ENCODE measurements at places on chromosomes 1 and 21.

DNA sequence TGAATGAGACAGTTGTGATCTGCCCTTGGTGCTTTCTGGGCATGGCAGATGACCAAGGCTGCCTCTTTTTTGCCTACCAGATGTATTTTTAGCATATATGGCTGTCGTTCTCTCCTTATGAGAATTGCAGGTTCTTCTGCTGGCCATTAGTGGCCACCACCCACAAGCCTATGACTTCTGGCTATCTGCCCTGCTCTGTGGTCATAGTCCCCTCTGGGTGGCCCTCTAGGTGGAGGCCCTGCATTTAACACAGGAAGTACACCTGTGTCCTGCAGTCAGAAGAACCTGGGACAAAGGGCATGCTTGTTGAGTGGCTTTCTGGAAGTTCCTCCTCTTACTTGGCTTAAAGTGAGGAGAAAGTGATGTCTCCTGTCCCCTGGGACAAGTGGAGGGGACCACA is 6.5 kb downstream of the FCAMR start:
- no peak for DNase-seq

GRCh38 chr1:177783051-177783450 is 186.8 kb downstream of the SEC16B start:
- no peak for DNase-seq

DNA sequence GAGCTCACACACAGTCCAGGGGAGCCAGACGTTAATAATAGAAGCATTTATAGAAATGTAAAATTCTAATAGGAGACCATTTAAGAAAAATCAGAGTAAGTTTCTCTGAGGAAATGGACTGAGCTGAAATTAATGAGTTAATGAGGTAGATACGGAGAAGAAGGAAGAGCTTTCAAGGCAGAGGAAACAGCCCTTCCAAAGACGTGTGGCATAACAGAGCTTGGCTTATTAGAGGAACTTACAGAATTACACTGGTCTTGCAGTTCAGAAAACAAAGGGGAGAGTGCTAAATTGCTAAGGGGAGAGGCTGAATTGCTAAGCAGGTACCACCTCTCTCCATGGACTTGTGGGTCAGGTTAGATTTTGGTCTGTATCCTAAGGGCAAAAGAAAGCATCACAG is 8.2 kb upstream of the PIGK start:
- DNase-seq: no peak

- no peak for DNase-seq
Measured at GRCh38 chr1:95247607-95248006, 13.6 kb downstream of the RWDD3 start.

- DNase-seq: peak; percentile 27
Measured at GRCh38 chr21:42164064-42164789, 54.7 kb upstream of the ABCG1 start.

DNA sequence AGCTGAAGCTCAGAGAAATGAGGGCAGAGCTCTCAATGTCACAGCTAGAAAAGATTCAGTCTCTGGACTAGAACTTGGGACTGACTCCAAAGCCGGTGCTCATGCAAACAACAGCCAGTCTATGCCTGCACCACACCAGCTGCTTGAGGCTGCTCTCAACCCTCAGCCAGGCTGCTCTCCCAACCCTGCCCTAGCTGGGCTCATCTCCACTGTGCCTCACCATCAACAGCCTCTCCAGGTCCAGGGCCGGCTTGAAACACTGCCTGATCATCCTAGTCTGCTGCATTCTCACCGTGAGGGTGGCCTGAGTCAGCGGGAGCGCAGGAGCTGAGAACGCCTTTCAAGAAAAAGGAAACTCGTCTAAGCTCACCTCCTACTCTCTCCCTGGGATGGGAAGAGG is 94.5 kb downstream of the PTPRU start:
- no peak for DNase-seq

DNA sequence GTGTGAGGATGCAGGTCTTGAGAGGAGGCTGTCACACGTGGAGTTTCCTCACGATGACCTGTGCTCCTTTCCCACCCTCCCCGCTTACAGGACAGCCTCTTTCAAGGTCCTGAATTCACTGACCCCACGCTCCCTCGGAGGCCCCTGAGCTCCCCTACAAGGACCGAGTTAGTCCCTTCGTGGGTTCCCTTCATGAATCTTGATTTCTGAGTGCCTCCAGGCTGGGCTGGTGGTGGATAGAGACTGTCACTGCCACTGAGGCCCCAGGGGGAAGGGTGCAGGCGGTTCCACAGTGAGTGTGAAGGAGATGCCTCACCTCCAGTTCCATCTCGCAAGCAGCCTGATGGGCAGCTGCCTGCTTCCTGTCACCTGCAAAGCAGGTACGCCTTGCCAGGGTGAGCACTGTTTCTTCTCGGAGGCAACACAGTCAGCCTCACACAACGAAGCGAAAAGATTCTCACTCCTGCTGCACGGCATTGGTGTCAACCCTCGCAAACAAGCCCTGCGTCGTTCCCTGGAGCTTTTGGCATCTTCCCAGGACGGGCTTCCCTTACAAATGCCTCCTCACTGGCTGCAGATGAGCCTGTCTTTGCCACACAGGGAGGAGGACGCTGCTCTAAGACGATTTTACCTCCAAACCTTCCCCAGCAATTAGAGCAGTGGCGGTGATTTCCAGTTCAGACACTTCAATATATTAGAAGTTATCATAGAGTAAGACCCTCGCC is 26.7 kb upstream of the PCP4 start:
- DNase-seq: no peak

- DNase-seq: no peak
Measured at GRCh38 chr1:85289207-85289847, 12.9 kb upstream of the BCL10 start.

DNA sequence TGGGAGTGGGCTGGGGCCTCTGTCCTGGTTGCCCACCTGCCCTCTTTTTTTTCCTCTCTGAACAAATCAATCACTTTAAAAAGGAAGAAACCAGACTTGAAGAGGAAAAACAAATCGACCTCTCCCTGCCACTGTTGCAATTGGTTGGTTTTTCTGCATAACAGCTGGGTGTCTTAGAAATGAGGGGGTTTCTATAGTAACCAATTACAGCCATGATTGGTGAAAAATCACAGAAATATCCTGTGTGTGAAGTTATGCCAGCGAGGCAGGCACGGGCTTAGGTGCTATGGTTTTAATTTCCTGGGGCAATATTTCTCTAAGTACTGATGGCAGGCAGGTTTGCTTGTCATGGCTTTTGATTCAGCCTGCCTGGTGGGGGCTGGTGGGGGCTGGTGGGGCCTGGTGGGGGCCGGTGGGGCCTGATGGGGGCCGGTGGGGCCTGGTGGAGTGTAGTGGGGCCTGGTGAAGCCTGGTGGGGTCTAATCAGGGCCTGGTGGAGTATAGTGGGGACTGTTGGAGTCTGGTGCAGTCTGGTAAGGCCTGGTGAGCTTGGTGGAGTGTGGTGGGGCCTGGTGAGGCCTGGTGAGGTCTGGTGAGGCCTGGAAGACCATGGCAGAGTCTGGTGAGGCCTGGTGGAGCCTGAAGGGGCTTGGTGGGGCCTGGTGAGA is 54.6 kb downstream of the AJAP1 start:
- no peak for DNase-seq

DNA sequence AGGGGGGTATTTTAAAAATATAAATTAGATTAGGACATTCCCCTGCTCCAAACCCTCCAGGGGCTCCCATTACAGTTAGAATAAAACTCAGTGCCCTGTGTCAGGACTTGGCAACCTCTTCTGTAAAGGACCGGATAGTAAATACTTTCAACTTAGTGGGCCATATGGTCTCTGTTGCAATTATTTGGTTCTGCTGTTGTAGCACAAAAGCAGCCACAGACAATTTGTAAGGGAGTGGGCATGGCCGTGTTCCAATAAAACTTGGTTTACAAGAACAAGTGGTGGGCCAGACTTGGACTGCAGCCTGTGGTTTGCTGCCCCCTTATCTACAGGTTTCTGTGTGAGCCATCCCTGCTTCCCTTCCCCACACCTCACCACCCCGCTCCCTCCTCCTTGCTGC is 92.0 kb downstream of the ACTL8 start:
- peak; percentile 21 for DNase-seq

DNA sequence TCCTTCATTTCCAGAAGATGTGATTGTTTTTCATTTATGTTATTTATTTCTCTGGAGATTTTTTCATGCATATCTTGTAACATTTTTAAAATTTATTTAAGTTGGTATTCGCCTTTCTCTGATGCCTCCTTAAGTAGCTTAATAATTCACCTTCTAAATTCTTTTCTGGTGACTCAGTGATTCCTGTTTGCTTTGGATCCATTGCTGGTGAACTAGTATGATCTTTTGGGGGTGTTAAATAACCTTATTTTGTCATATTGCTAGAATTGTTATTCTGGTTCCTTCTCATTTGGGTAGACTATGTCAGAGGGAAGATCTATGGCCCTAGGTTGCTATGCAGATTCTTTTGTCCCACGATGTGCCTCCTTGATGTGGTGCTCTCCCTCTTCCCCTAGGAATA is 1347.2 kb upstream of the B3GALT2 start:
- DNase-seq: no peak

Data from NCI-H345 (cell line).